ENCODE measurements at places on chromosomes 3 and 15.
A peak's percentile ranks its signal among the peaks of the same experiment; 100 is the strongest.

DNA sequence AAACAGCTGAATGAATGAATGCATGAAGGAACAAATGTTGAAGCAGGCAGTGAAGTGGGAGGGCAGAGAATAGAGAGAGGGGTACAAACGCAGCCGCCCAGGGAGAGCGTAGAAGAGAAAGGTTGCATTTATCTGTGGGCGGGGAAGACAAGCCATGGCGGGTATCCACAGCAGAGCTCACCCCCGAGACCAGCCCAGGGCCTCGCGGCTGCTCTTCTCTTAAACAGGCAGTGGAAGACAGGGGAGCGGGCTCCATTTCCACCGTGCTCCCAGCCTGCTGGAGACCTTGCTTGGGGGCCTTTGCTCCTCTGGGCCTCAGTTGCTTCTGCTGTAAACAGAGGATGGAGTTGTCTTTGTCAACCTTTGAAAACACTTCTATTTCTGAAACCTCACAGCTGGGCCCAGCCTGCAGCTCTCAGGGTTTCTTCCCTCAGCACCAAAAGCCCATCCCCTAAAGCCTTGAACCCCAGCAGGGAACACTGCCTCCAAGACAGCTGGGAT, 259.5 kb downstream of the UACA start:
- no peak for DNase-seq

GRCh38 chr15:77944002-77944867, 133.3 kb downstream of the TBC1D2B start:
- DNase-seq: no peak

GRCh38 chr3:162295323-162295983, 798.8 kb downstream of the OTOL1 start:
- no peak for DNase-seq

DNA sequence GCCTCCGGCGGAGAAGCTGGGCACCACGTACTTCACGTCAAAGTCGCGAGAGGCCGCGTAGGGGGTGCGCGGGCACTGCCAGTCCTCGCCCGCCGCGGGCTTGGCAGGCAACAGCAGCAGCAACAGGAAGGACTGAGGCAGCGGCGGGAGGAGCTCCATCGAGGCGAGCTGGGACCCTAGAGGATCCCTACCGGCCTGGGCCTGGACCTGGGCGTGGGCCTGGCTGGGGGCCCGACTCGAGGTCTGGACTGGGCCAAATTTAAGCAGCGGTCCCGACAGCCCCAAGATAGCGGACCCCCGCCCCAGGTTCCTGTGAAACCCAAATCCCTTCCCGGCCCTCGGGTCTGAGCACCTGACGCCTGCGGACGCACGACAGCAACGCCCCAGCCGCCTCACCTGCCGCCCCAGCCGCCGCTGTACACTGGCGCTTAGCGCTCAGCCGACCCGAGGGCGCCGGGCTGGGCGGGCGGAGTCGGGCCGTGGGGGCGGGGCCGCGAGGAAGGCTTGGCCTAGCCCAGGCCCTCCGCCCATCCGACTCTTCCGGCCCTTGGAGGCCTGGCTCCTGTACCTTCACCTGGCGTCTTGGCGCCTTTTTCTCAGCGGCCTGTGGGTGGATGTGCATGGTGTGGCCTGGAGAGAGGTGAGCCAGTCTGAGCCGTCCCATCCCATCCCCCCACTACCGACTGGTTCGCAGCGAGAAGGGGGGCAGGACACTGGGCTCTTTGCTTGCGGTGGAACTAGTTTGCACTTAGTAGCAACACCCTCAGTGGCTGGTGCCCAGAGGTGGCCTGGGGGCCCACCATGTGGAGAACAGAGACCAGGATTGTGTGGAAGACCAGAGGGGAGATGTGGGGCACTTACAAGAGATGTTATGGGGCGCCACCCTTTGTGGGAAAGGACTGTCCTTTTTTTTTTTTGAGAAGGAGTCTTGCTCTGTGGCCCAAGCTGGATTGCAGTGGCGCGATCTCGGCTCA, at the start of gene MST1R:
Gene MST1R (minus strand): TSS at position 423 of the 974 bp plus-strand sequence. CDS start 264 bp downstream, at position 159.
- peak; percentile 28 for DNase-seq

Data from GM12878 (cell line).